Muscle of arm (tissue), 14 donors: ENCODE measurements at places on chromosomes 3 and 15. TPM values are rescaled to one million over a fixed set of nuclear protein-coding genes. Genes with fewer than 3 reads are reported as not detected.

The CAMKV gene
- polyA plus RNA-seq: 0.77 TPM

The GRM7 gene
- not detected for polyA plus RNA-seq

The ZNF35 gene
- 7.1 TPM for polyA plus RNA-seq

The THRB gene
- polyA plus RNA-seq: 0.97 TPM

The GOLGA6L4 gene
- polyA plus RNA-seq: 10.3 TPM

The CPB1 gene
- 1.1 TPM for polyA plus RNA-seq

The XIRP1 gene
- 123 TPM for polyA plus RNA-seq

The HSPBAP1 gene
- polyA plus RNA-seq: 4.2 TPM

The TLR9 gene
- polyA plus RNA-seq: 0.11 TPM

The GOLGA6L10 gene
- polyA plus RNA-seq: not detected

The PLCB2 gene
- 8.0 TPM for polyA plus RNA-seq

The CCR2 gene
- 0.62 TPM for polyA plus RNA-seq

The KLHL6 gene
- polyA plus RNA-seq: 2.7 TPM

The TMEM42 gene
- polyA plus RNA-seq: 13.9 TPM

The TUSC7 gene
- polyA plus RNA-seq: not detected

The ITGA11 gene
- polyA plus RNA-seq: 6.4 TPM

The CHRNA3 gene
- polyA plus RNA-seq: 0.33 TPM

The MORC1 gene
- polyA plus RNA-seq: not detected

The CHDH gene
- 1.0 TPM for polyA plus RNA-seq

The DNAH1 gene
- polyA plus RNA-seq: 4.0 TPM

The NDUFAF3 gene
- 57.2 TPM for polyA plus RNA-seq

The MESP1 gene
- 1.4 TPM for polyA plus RNA-seq

The GPD1L gene
- 20.4 TPM for polyA plus RNA-seq

The CSPG4 gene
- polyA plus RNA-seq: 157 TPM

The CLDN11 gene
- 35.1 TPM for polyA plus RNA-seq

The SIDT1 gene
- 16.6 TPM for polyA plus RNA-seq

The UCN2 gene
- polyA plus RNA-seq: not detected

The ANKRD63 gene
- not detected for polyA plus RNA-seq

The CFAP20DC gene
- 0.97 TPM for polyA plus RNA-seq
